WTC11 (cell line): ENCODE measurements at places on chromosomes 1 and 21. TPM values are rescaled to one million over a fixed set of nuclear protein-coding genes. Genes with fewer than 3 reads are reported as not detected.

- no peak for DNase-seq
- H3K27me3 ChIP-seq: peaks cover 98% of the 10 kb centered on the region
- no peak overlapping the region for H3K4me3 ChIP-seq
- H3K4me1 ChIP-seq: peaks cover 11% of the 10 kb centered on the region
Measured at GRCh38 chr1:94258873-94259331, 21.5 kb upstream of the ARHGAP29 start.

GRCh38 chr1:115547696-115548095 is 94.1 kb upstream of the VANGL1 start:
- no peaks in the 10 kb centered on the region for H3K36me3 ChIP-seq
- no peak overlapping the region for H3K27ac ChIP-seq

DNA sequence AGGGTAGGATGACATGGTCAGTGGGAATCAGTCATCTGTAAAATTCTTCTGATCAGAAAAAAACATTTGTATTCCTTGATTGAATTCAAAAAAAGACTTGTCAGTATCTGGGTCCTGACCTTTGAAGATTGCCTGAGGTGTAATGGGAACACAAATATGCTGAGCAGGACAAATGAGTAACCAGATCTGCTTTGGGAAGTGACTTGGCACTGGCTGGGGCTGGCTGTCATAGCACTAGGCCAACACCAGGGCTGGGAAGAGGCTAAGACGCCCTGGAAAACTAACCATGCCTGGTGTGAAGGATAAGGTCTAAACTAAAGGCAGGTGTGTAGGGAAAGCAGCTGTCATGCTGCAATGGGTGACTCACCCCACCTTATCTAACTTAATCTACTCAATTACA is 452.9 kb upstream of the BEND5 start:
- no peaks in the 10 kb centered on the region for H3K27me3 ChIP-seq
- H3K4me1 ChIP-seq: no peaks in the 10 kb centered on the region
- no peak overlapping the region for H3K27ac ChIP-seq
- no peak overlapping the region for H3K4me3 ChIP-seq
- no peaks in the 10 kb centered on the region for H3K36me3 ChIP-seq
- peak; percentile 24 for DNase-seq

GRCh38 chr21:15329191-15329590 is 264.4 kb upstream of the NRIP1 start:
- no peak overlapping the region for H3K4me3 ChIP-seq
- no peak for DNase-seq
- H3K4me1 ChIP-seq: no peaks in the 10 kb centered on the region
- H3K36me3 ChIP-seq: no peaks in the 10 kb centered on the region
- no peaks in the 10 kb centered on the region for H3K27me3 ChIP-seq
- no peak overlapping the region for H3K27ac ChIP-seq

GRCh38 chr1:96554364-96554763 is 167.2 kb upstream of the PTBP2 start:
- no peaks in the 10 kb centered on the region for H3K27me3 ChIP-seq
- no peak overlapping the region for H3K27ac ChIP-seq

DNA sequence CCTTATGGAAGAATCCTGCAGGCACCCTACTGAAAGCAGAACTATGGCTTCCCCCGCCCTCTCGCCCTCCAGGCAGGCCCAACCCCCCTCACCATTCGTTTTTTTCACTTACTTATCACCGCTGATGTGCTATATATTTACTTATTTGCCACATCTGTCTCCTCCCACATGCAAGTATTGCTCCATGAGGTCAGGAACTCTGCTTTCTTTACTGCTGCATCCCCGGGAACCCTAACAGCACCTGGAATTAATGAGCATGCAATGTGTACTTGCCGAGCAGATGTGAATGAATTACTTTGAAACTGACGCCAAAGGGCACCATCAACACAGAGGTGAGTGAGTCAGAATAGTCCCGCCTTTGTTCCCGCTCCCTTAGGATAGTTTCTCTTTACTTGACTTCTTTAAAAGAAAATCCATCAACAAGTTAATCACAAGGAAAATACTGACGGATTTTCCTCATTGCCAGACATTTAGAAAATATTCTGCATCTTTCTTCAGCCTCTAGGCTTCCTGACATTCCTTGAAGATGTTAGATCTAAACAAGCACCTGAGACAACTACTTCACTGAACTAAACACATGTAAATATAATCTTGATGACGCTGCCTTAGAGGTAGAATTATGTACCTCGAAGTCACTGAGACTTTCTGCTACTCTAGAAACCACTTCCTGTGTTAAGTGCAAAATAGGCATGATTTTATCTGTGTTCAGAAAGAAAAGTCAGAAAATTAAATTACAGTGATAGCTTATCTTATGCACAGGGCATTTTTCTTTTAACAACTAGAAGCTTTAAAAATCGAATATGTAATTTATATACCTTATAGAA is 17.5 kb upstream of the RAB4A start:
- H3K4me1 ChIP-seq: peaks cover 48% of the 10 kb centered on the region
- peak overlapping the region; percentile 17; the same call in 1 of the 2 replicates for H3K4me3 ChIP-seq
- peak overlapping the region; percentile 89 for H3K27ac ChIP-seq
- H3K36me3 ChIP-seq: no peaks in the 10 kb centered on the region
- H3K27me3 ChIP-seq: no peaks in the 10 kb centered on the region

DNA sequence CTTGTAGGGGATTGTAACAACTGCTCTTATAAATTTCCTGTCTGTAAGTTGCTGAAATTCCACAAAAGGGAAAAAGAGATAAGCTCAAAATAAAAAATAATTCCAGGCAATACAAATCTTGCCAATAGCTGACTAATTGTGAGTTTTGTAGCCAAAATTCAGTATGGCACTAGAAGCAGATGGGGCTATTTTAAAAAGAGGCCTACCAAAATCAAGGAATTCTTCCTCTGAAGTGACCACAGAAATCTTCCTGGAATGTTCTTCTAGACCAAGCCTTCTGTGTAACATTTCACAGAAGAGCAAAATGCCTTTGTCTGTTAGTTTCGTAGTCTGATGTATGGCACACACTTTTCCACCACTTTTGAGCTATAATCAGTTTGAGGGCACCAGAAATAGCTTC is 127.6 kb downstream of the CYYR1 start:
- no peaks in the 10 kb centered on the region for H3K27me3 ChIP-seq
- H3K36me3 ChIP-seq: peaks cover 10% of the 10 kb centered on the region
- H3K27ac ChIP-seq: no peak overlapping the region
- no peak overlapping the region for H3K4me3 ChIP-seq

GRCh38 chr1:159141584-159142390 is 29.6 kb upstream of the CADM3 start:
- no peak overlapping the region for H3K27ac ChIP-seq
- no peaks in the 10 kb centered on the region; the same call in 1 of the 2 replicates for H3K27me3 ChIP-seq
- H3K4me3 ChIP-seq: no peak overlapping the region
- peaks cover 5% of the 10 kb centered on the region for H3K4me1 ChIP-seq
- peak; percentile 34 for DNase-seq

- H3K36me3 ChIP-seq: peaks cover 8% of the 10 kb centered on the region; the same call in 1 of the 2 replicates
- no peak for DNase-seq
- 0 out of 2 replicates have a peak overlapping the region, but pooled peaks have one; percentile 9 for H3K27ac ChIP-seq
Measured at GRCh38 chr1:167367705-167368104, 147.0 kb downstream of the POU2F1 start.

The CELA2A gene
- total RNA-seq: 0.83 to 1.1 TPM (median 1.1 TPM) in 3 replicates

The AQP10 gene
- total RNA-seq: not detected in 3 replicates
